ENCODE measurements at places on chromosomes 2 and 18.
A peak's percentile ranks its signal among the peaks of the same experiment; 100 is the strongest.

DNA sequence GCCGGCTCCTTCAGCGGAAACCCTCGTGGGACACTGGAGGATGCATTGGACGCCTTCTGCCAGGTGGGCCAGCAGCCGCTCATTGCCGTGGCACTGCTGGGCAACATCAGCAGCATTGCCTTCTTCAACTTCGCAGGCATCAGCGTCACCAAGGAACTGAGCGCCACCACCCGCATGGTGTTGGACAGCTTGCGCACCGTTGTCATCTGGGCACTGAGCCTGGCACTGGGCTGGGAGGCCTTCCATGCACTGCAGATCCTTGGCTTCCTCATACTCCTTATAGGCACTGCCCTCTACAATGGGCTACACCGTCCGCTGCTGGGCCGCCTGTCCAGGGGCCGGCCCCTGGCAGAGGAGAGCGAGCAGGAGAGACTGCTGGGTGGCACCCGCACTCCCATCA lies 7.8 kb upstream of the CENPA start:
- no peak for DNase-seq

DNA sequence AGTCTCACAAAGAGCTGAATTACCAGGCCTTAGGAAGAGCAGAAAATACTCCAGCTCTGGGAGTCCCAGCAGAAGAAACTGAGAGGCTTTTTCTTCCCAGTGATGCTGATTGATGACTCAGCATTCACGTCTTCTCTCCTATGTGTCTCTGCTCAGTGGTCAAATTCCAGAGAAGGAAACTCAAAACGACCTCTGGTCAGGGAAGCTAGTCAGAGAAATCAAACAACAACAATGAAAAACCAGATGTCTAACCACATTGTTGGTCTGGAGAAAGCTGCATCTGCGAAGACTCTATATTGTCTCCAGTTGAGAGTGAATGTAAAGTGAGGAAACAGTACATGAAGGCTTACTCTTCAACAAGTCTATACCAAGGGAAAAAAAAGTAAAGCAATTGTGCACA lies 28.6 kb upstream of the CERS6 start:
- no peak for DNase-seq

- no peak for DNase-seq
These were observed 659.3 kb downstream of the LRRTM4 start for GRCh38 chr2:76862901-76863300.

DNA sequence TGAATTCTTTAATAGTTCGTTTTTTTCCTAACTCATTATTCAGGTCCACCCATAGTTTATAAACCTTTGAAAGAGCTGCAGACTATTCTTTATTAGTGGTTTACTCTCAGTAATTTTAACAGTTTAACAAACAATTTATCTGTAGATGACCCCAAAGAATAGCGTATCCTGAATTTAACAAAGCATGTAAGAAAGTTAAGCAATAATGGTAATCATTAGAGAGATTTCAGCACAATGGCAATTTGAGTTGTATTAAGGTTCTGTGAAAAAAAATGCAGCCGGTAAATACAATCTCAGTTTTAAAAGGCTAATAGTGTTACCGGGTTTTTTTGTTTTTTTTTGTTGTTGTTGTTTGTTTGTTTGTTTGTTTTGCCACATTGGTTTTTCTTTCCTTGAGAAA lies 40.3 kb downstream of the RBM45 start:
- DNase-seq: no peak

DNA sequence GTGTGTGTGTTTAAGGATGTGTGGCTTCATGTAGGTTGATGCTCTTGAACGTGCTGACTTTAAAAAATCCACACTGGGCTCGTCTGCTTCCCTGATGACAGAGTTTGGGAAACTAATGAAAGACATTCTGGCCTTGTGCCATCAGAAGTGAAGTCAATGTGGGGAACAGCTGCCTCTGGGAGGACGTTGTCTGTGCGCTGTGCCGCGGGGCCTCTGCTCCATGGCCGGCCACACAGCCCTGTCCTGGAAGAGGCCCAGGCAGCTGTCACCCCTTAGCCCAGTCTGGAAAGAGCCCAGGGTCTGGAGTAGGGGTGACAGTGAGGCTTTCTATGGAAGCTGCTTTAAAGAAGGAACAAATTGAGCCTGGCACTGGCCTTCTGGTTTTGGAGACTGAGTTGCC lies 155.8 kb downstream of the SH3RF3 start:
- DNase-seq: peak; percentile 80
